ENCODE measurements at places on chromosomes 12 and 14. TPM values are rescaled to one million over a fixed set of nuclear protein-coding genes. Genes with fewer than 3 reads are reported as not detected.

DNA sequence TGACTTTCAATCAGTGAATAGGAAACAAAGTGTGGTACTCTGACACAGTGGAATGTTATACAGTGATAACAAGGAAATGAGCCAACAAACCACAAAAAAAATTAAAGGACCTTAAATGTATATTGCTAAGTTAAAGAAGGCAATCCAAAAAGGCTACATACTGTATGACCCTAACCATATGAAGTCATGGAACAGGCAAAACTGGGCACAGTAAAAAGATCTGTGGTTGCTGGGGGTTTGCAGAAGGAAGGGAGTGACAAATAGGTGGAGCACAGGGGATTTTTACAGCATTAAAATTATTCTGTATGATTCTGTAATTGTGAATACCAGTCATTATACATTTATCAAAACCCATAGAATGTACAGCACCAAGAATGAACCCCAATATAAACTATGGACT lies 112.6 kb downstream of the KCNC2 start:
- 0 out of 2 replicates have a peak, but pooled peaks cover 7% of the 10 kb centered on the region for H3K27me3 ChIP-seq
- no peak overlapping the region for H3K27ac ChIP-seq
- H3K4me1 ChIP-seq = no peaks in the 10 kb centered on the region
- DNase-seq = no peak
- no peaks in the 10 kb centered on the region for H3K36me3 ChIP-seq

The ZFHX2 gene
- not detected for total RNA-seq

The PMCH gene
- total RNA-seq = not detected

GRCh38 chr12:119374635-119375034 lies 40.1 kb downstream of the CCDC60 start:
- H3K36me3 ChIP-seq = no peaks in the 10 kb centered on the region
- H3K27ac ChIP-seq = no peak overlapping the region
- DNase-seq = no peak
- H3K27me3 ChIP-seq = no peaks in the 10 kb centered on the region
- H3K4me1 ChIP-seq = no peaks in the 10 kb centered on the region

DNA sequence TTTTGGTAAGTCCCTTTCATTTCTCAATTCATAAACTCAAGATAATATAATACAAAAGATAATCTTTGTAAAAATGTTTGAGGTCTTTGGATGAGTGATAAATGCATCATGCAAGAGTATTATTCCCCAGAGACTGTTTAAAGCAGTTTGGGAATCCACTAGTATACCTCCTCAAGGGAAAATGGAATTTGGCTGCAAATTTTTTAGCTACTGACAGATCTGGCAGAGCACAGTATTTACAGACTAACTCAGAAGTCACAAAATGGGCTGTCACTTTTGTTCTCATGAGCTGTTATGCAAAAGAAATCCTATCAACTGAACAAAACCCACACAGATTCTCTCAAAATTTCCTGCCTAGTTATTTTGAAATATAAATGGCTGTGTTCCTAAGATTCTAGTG lies 9.9 kb downstream of the SPIC start:
- H3K36me3 ChIP-seq = no peaks in the 10 kb centered on the region
- H3K4me3 ChIP-seq = no peak overlapping the region
- no peaks in the 10 kb centered on the region for H3K27me3 ChIP-seq
- DNase-seq = peak; percentile 50
- H3K27ac ChIP-seq = no peak overlapping the region
- no peaks in the 10 kb centered on the region for H3K4me1 ChIP-seq

The AQP6 gene
- total RNA-seq = not detected

- no peak overlapping the region for H3K27ac ChIP-seq
- H3K27me3 ChIP-seq = no peaks in the 10 kb centered on the region
- no peaks in the 10 kb centered on the region for H3K36me3 ChIP-seq
- no peak overlapping the region for H3K4me3 ChIP-seq
- H3K4me1 ChIP-seq = no peaks in the 10 kb centered on the region
- DNase-seq = no peak
Observed at GRCh38 chr14:23347406-23348296, 5.0 kb downstream of the SLC22A17 start.

DNA sequence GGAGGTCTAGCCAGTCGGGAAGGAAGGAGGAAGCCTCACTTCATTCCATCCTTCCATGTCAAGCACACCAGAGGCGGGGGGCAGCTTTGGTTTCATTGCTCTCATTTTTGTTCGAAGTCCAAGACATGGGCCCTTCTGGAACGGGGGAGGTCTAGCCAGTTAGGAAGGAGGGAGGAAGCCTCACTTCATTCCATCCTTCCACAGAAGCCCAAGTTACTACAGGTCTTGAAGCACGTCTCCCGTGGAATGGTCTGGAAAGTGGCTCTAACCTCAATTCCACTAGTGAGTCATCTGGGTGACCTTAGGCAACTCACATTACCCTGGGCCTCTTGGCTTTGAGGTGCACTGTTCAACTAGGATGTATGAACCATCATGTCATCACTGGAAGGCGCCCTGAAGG lies 156.3 kb downstream of the NTF3 start:
- H3K4me1 ChIP-seq = peaks cover 16% of the 10 kb centered on the region
- H3K27ac ChIP-seq = no peak overlapping the region
- peak; percentile 46 for DNase-seq
- H3K27me3 ChIP-seq = no peaks in the 10 kb centered on the region
- H3K36me3 ChIP-seq = no peaks in the 10 kb centered on the region

- H3K4me1 ChIP-seq = peaks cover 19% of the 10 kb centered on the region
- H3K27me3 ChIP-seq = 0 out of 2 replicates have a peak, but pooled peaks cover 13% of the 10 kb centered on the region
- DNase-seq = peak; percentile 20
- H3K4me3 ChIP-seq = no peak overlapping the region
Observed at GRCh38 chr12:52446367-52447045, 5.4 kb downstream of the KRT6B start.

The IGF1 gene
- 1.4 TPM for total RNA-seq

The TAS2R46 gene
- total RNA-seq = not detected

GRCh38 chr14:72518809-72519377 lies 375.0 kb downstream of the DPF3 start:
- H3K27ac ChIP-seq = no peak overlapping the region
- DNase-seq = no peak

GRCh38 chr12:109645194-109645593 lies 68.4 kb upstream of the FAM222A start:
- no peak overlapping the region for H3K27ac ChIP-seq
- H3K4me3 ChIP-seq = no peak overlapping the region
- peaks cover 15% of the 10 kb centered on the region for H3K27me3 ChIP-seq
- H3K36me3 ChIP-seq = no peaks in the 10 kb centered on the region

The KRT6A gene
- total RNA-seq = not detected

The UBR7 gene
- total RNA-seq = 28.7 TPM

DNA sequence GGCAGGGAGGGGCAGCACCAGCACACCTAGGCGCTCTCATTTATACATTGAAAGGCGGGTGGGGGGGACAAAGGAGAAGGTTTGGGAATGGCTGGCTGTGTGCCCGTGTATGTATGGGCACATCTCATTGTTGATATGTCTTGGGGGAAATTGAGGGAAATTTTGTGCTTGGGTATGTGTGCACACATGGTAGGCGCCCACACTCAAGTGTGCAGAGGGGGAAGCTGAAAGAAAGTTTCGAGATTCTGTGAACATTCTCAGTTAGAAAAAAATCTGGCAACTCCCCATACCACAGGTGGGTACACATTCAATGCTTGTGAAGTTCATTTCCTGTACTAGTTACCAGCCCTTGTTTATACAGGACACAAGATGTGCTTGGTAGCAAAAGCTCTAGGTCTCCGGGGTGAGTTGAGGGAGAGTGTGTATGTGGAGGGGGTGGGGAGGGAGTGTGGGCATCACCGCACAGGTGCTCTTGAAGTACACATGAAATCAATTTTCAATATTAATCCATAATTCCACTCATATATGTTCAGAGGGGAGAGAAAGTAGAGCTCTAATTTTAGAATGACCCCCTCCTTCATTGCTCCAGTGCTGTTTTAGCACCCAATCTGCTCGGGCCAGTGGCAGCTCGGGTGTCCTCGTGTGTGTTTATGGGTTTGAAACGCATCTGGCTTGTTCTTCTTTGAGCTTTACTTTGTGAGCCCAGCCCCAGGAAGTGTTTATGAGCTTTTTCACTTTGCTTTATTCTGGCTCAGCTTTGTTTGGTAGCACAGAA lies 286.0 kb downstream of the ZFP36L1 start:
- no peak for DNase-seq
- no peak overlapping the region for H3K4me3 ChIP-seq
- H3K27ac ChIP-seq = peak overlapping the region; percentile 74
- H3K27me3 ChIP-seq = no peaks in the 10 kb centered on the region
- peaks cover 40% of the 10 kb centered on the region for H3K4me1 ChIP-seq

- H3K4me3 ChIP-seq = peak overlapping the region; percentile 95
- H3K27me3 ChIP-seq = no peaks in the 10 kb centered on the region
- no peaks in the 10 kb centered on the region for H3K36me3 ChIP-seq
Observed at GRCh38 chr12:750366-751191, 1.8 kb upstream of the WNK1 start.

The ARHGAP9 gene
- not detected for total RNA-seq

DNA sequence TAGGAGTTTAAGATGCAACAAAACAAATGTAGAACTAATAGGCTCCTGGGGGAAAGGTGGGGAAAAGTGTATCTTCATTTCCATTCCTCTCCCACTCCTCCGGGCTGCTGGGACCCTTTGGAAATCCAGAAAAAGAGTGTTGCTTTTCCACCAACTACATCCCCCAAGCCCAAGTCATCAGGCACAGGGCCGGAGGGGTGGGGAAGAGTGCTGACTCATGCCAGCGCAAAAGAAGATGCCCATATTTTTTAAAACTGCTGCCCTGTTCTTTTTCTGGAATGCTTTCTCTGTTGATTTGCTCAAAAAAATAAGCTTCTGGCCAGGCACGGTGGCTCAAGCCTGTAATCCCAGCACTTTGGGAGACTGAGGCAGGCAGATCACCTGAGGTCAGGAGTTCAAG lies 70.9 kb downstream of the TBK1 start:
- H3K27ac ChIP-seq = peak overlapping the region; percentile 86
- no peaks in the 10 kb centered on the region for H3K27me3 ChIP-seq
- no peaks in the 10 kb centered on the region for H3K36me3 ChIP-seq

DNA sequence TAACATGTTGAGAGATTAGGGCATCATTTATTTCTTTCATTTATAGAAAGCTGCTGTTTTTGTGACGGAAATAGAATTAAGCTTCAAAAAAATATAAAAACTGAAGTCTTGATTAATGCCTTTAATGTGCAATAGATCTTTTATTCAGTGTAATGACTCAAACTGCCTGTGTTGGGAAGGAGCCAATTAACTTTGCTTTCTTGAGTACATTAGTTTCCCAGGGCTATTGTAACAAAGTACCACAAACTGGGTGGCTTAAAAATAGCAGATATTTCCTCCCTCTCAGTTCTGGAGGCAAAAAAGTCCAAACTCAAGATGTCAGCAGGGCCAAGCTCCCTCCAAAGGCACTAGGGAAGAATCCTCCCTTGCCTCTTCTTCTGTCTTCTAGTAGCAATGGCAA lies 36.6 kb downstream of the EID3 start:
- no peak overlapping the region for H3K4me3 ChIP-seq
- H3K4me1 ChIP-seq = peaks cover 8% of the 10 kb centered on the region
- DNase-seq = peak; percentile 42
- H3K27ac ChIP-seq = peak overlapping the region; percentile 26
- H3K36me3 ChIP-seq = peaks cover 90% of the 10 kb centered on the region

GRCh38 chr12:80681-81190 lies 14.2 kb downstream of the IQSEC3 start:
- H3K4me3 ChIP-seq = no peak overlapping the region
- DNase-seq = no peak
- H3K4me1 ChIP-seq = no peaks in the 10 kb centered on the region
- peaks cover 73% of the 10 kb centered on the region for H3K27me3 ChIP-seq
- H3K27ac ChIP-seq = no peak overlapping the region
- no peaks in the 10 kb centered on the region for H3K36me3 ChIP-seq

GRCh38 chr14:86088156-86088555 lies 558.2 kb downstream of the FLRT2 start:
- no peak for DNase-seq
- H3K36me3 ChIP-seq = no peaks in the 10 kb centered on the region
- no peak overlapping the region for H3K27ac ChIP-seq
- H3K27me3 ChIP-seq = no peaks in the 10 kb centered on the region
- no peaks in the 10 kb centered on the region for H3K4me1 ChIP-seq

DNA sequence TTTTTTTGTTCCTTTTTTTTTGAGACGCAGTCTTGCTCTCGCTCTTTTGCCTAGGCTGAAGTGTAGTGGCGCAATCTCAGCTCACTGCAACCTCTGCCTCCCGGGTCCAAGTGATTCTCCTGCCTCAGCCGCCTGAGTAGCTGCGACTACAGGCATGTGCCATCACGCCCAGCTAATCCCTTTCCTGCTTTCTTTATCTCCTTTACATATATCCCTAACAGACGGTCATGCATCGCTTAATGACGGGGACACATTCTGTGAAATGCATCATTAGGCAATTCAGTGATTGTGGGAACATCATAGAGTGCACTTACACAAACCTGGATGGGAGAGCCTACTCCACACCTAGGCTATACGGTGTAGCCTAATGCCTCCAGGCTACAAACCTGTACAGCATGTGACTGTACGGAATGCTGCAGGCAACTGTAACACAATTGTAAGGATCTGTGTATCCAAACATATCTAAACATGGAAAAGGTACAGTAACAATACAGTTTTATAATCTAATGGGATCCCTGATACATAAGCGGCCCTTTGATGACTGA lies 32.8 kb downstream of the NOS1 start:
- no peaks in the 10 kb centered on the region for H3K27me3 ChIP-seq
- H3K27ac ChIP-seq = no peak overlapping the region
- H3K4me1 ChIP-seq = no peaks in the 10 kb centered on the region
- H3K4me3 ChIP-seq = no peak overlapping the region
- no peak for DNase-seq
- H3K36me3 ChIP-seq = no peaks in the 10 kb centered on the region

- no peaks in the 10 kb centered on the region for H3K36me3 ChIP-seq
- DNase-seq = no peak
- H3K27me3 ChIP-seq = no peaks in the 10 kb centered on the region
- H3K27ac ChIP-seq = no peak overlapping the region
- H3K4me3 ChIP-seq = no peak overlapping the region
- H3K4me1 ChIP-seq = peaks cover 11% of the 10 kb centered on the region
Observed at GRCh38 chr12:28893856-28894255, 255.2 kb upstream of the FAR2 start.

The KRT5 gene
- not detected for total RNA-seq

DNA sequence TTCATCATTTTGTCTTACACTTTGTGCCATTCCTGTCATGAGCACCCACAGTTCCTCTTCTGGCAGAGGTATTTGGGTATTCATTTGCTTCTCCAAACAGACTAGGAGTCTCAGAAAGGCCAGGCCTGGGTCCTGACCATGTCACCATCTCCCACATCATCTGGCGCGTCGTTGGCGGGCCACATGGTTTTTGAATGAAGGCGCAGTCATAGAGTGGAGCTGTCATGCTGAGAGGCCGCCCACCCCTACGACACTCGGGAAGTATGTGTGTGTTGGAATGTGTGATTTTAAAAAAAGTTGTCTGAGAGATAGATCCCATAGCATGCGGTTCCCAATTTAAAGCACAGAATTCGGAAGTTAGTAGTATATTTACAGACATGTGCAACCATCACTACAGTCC lies 15.6 kb upstream of the TTC7B start:
- no peak for DNase-seq
- H3K4me3 ChIP-seq = no peak overlapping the region
- no peaks in the 10 kb centered on the region for H3K36me3 ChIP-seq
- no peak overlapping the region for H3K27ac ChIP-seq

The RXYLT1 gene
- total RNA-seq = 12.1 TPM

The KCNA5 gene
- total RNA-seq = not detected

The BDKRB1 gene
- total RNA-seq = 5.5 TPM

- no peak overlapping the region for H3K4me3 ChIP-seq
- no peak overlapping the region for H3K27ac ChIP-seq
- no peaks in the 10 kb centered on the region for H3K4me1 ChIP-seq
- H3K27me3 ChIP-seq = no peaks in the 10 kb centered on the region
- no peaks in the 10 kb centered on the region for H3K36me3 ChIP-seq
Observed at GRCh38 chr12:118742431-118742830, 238.9 kb upstream of the SRRM4 start.

GRCh38 chr14:81388336-81388735 lies 11.8 kb downstream of the STON2 start:
- no peak for DNase-seq
- no peak overlapping the region for H3K27ac ChIP-seq
- no peaks in the 10 kb centered on the region for H3K36me3 ChIP-seq
- no peak overlapping the region for H3K4me3 ChIP-seq
- no peaks in the 10 kb centered on the region for H3K4me1 ChIP-seq
